ENCODE measurements at places on chromosomes 5 and 9.

DNA sequence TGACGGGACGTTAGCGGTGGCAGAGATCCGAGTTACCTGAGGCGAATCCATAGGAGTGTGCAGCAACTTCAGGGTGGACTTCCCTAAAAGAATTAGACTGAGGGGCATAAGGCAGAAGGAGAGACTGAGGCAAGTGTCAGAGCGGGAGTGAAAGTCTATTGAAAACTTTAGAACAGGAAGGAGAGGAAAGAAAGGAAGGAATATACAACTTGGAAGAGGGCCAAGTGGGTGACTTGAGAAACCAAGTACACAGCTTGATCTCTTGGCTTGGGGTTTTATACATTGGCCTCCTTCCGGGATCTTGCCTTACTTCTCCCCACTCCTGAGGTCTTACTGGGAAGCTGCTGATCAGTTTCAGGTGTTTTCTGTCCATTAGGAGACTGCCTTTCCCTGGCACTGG, 84.9 kb downstream of the SNX18 start:
- no peak for DNase-seq

GRCh38 chr9:20369391-20369790, 252.9 kb downstream of the MLLT3 start:
- DNase-seq: no peak

DNA sequence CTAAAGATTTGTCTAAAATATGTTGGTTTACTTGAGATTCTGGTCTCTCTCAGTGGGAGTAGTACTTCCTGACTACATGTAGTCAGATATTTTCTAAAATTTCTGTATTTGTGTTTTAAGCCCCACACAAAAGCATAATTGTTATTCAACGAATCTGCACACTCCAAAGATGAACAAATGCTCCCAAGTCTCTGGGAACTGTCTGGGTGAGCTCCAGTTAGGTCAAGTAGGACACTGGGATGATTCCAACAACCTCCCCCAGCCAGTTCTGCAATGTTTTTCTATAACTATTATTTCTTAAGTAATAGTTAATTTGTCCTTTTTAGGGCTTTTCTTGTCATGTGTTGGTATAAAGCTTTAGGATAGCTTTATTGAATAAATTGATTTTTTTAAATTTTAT, 174.6 kb downstream of the FAM174A start:
- no peak for DNase-seq

- no peak for DNase-seq
Observed at GRCh38 chr5:81817980-81818379, 67.1 kb upstream of the SSBP2 start.

- no peak for DNase-seq
Observed at GRCh38 chr9:78393340-78393739, 96.4 kb downstream of the PSAT1 start.

DNA sequence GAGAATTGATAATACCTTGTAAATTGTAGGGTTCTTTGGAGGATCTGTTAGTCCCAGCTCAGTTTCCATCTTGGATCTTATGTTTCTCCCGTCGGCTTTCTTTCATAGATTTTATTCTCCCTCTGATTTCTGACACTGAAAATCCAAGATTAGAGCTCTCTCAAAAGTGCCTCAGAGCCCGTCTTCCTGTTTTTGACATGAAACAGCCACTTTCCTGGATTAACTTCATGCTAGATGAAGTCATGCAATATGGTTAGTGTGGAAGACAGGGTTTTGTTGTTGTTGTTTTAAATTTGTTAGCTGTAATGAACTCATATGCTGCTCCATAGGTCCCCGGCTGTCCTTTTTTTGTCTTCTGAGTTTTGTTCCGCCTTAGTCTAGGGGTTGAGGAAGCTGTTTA, 51.6 kb upstream of the ZFR start:
- DNase-seq: no peak

All from GM19239 (cell line).